ENCODE measurements at places on chromosomes 7 and 10.

DNA sequence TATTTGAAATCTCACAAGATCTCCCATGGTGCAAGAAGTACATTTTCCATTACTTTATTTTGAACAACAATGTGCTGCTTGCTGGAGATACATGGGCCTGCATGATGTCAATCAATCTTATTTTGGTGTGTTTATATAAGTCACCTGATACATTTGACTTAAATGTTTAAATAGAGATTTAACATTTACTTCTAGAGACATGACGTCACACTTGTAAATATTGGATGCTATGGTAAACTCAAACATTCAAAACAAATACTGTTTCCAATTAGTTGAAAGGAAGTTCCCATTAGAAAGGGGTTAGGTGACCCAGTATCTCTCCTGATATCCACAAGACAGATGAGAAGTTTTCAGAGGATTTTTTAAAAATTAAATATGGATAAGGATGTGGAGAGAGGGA is 214.5 kb downstream of the NSUN6 start:
- DNase-seq = no peak

GRCh38 chr7:22872096-22872807 is 49.6 kb upstream of the TOMM7 start:
- no peak for DNase-seq

DNA sequence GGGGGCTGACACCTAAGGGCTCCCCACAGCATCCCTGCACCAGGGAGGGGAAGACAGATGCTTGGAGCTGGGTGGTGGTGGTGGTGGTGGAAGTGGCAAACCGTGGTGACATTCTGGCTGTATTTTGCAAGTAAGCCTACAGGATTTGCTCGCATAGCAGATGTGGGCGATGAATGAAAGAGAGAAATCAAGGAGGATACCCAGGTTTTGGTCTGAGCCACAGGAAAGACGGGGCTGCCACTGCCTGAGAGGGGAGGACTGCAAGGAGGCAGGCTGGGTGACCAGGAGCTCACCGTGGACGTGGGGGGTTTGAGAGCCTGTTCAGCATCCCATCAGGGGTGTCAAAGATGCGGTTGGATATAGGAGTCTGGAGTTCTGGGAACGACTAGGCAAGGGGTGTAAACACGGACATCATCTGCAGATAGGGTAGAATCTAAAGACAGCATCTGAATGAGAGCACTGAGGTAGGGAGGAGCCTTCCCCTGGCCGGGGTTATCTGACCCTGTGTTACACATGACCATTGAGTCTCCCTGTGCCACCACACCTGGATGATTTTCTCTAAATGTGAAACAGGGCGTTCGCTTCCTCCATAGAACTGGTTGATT is 49.7 kb downstream of the TSPAN15 start:
- DNase-seq = no peak

DNA sequence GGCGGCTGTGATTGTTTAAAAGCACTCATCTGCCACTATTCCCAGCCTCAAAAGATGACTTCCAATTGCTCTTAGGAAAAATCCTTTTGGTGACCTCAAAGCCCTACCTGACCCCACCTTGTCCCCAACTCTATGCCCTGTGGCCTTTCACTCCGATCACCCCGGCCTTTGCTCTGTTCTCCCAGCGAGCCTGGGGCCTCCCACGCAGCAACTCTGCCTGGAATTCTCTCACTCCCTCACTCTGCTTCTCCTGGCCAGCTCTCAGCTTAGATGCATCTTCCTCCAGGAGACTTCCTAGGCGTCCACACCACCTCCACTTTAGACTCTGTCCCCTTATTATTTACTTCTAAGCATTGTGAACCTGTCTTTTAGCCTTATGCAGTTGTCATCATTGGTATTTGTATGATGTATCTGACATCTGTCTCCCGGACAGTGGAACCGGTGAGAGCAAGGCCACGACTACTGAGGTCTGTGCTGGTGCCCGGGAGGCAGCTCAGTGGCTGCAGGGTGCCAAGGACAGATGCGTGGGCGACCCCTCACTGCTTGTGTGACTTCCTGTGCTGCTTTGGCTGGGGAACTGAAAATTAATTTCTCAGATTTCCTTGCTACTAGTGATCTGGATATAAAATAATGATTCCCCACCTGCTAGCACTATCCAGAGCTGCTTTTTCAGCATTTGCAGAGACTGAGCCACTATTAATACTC is 63.0 kb downstream of the PIP4K2A start:
- DNase-seq = no peak

- no peak for DNase-seq
Observed at GRCh38 chr10:49448924-49449323, 53.0 kb upstream of the DRGX start.

GRCh38 chr7:1124816-1125602 is 35.0 kb downstream of the ZFAND2A start:
- DNase-seq = no peak

GRCh38 chr7:42071372-42072261 is 165.4 kb downstream of the GLI3 start:
- no peak for DNase-seq

DNA sequence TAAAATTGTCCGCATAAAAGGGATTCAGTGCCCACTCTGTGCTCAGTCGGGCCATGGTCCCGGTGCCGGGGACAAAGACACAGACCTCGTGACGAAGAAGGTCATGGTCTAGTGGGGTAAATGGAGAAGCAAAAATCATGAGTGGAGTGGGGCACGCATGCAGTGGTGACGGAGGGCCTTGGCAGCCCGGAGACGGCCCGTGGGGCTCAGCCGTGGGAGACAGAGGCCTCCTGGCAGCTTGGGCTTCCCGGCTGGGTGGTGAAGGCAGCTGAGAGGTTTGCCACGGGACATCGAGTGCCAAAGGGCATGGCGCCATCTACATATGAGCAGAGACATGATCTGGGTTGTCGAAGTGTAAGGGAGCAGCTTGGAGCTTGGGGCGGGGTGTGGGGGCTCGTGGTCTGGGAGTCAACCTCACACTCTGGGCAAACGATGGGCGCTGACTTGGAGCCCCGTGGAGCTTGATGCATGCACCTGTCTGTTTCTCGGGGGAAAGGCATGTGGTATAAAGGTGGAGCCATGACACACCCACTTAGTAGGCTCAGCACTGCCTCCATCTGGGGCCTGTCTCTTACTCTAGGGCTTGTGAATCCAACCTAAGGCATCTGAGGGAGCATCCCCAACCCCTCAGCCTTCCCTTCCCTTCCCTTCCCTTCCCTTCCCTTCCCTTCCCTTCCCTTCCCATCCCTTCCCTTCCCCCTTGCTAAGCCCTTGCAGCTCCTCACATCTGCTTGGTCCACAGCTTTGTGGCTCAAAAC is 151.0 kb upstream of the INSYN2A start:
- DNase-seq = no peak

- peak; percentile 38 for DNase-seq
Observed at GRCh38 chr10:43137717-43138020, 576 bp upstream of the CSGALNACT2 start.

DNA sequence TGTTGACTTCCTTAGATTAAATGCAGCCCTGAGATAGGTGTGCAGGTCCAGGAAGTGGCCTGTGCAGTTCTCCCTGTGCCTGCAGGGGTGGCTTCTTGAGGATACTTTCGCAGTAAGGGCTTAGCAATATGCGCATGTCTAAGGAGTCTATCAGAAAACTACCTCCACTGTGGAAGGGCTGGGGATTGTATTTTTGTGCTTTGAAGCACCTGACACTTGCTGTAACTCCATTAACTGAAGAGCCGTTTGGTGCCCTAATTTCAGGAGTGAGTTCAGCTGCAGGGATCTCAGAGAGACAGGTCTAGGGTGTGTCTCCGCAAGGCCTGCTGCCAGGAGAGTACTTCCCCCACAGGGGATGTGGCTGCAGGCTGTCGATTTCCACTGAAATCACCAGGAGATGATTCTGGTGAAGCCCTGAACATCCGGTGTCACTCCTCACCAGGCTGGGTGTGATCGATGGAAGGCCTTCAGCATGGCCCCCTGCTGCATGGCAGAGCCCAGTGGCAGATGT is 35.5 kb downstream of the IKZF1 start:
- no peak for DNase-seq

GRCh38 chr10:5566614-5567013 is 41.9 kb downstream of the CALML3 start:
- DNase-seq = no peak

DNA sequence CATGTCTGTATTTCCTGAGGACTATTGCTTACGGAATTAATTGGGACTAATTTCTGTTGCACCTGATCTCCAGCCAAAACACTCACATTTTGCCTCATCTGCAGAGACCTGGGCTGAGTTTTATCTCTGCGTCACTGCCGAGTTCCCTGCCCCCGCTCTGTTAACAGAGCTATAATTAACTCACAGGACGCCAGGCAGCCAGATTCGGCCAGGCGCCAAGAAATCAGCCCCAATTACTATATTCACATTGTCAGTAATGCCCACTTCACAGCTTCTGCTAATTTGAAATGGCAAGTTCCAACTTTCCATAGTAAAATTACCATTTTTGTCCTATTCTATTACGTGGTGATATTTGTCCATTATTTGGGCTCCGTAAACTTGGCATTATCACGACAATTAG is 130.5 kb downstream of the CUX1 start:
- DNase-seq = no peak

GRCh38 chr10:63751836-63752235 is 230.6 kb downstream of the REEP3 start:
- no peak for DNase-seq

DNA sequence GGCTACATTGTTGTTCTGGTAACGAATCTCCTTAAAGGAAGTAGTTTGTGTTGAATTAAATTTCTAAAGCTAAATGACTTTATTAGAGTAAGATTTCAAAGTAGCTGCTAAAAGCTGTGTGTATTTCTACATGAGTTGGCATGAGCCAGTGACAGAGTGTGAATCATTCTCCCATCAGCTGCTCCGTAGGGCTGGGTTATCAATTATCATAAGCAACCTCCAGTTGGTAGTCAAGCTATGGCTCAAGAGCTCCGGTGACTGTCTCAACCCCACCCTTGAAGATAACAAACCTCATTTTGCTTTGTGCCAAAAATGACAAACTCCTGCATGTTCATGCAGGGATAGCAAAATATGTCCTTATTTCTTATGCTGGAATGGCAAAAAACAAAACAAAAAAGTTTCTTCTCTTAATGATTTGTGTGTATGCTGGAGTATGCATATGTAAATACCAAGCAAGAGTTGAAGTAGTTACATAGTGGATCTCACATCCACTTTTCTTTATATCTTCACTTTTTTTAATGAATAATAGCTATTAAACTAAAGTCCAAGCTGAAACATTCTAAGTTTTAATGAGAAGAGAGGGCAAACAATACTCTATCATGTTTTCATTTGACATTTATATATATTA is 249.4 kb downstream of the CACNA2D1 start:
- DNase-seq = no peak

- DNase-seq = no peak
Observed at GRCh38 chr7:644381-645305, 81.9 kb upstream of the DNAAF5 start.

DNA sequence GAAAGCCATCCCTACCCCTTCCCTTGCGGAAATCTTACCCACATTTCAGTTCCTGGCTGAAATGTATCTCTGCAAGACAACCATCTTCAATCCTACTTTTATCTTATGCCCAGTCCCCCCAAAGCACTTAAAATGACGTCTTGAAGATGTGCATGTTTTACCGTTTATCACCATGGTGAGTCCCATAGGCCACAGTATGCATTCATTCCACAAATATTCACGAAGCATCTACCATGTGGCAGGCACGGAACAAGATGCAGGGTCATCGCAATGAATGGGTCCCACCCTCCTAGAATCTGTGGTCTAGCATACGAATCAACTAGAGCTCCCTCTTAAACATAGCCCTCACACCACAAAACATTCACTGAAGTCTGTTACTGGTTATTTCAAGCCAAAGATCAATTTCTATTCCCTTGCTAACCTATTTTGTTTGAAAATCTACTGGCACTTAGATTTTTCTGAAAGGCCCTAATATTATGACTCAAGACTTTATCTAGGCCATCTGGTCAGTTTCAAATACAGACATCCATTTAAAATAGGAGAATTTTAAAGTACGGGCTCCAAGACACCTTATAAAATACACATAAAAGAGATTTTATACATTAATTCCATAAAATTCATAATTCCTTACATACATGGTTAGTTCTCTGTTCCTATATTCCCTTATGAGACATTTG is 99.4 kb downstream of the PARD3 start:
- no peak for DNase-seq

DNA sequence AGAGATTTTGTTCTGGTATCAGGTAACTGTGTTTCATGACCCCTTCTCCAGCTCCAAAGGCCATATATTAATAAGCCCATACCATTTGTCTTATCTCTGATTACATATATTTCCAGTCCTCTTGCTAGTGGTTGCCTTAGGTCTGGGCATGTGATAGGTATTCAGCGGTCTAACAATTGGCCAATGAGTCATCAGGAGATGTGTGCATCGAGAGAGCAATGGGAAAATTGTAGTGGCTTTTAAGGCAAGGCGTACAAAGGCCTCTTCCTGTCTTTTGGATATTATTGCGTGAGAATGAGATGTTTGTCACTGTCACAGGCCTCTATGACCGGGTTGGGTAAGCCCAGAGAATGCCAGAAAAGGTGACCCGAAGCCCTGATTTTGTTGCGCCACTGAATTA is 38.6 kb upstream of the SFRP5 start:
- DNase-seq = no peak

DNA sequence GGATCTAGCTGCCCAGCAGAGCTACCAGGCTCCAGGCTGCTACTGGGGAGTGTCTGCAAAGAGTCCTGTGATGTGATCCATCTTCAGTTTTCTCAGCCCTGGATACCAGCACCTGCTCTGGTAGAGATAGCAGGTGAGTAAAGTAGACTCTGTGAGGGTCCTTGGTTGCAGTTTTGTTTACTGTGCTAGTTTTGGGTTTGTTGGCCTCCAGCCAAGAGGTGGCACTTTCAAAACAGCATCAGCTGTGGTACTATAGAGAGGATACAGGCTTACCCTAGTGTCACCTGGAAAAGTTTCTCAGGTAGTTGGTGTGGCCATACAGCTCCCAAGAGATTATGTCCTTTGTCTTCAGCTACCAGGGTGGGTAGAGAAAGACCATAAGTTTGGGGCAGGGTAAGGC is 56.3 kb downstream of the MTERF1 start:
- no peak for DNase-seq

GRCh38 chr10:56269181-56269580 is 91.9 kb downstream of the ZWINT start:
- no peak for DNase-seq

- DNase-seq = no peak
Observed at GRCh38 chr10:85600026-85600743, 766.4 kb downstream of the GRID1 start.

GRCh38 chr7:92057375-92057774 is 76.9 kb downstream of the CYP51A1 start:
- DNase-seq = no peak

- no peak for DNase-seq
Observed at GRCh38 chr10:79185067-79185774, 116.5 kb downstream of the ZMIZ1 start.

All from T-helper 1 cell (primary cell).